ENCODE measurements at places on chromosomes 4 and X.

GRCh38 chr4:38820329-38821061 lies 15.9 kb upstream of the TLR1 start:
- DNase-seq: no peak

DNA sequence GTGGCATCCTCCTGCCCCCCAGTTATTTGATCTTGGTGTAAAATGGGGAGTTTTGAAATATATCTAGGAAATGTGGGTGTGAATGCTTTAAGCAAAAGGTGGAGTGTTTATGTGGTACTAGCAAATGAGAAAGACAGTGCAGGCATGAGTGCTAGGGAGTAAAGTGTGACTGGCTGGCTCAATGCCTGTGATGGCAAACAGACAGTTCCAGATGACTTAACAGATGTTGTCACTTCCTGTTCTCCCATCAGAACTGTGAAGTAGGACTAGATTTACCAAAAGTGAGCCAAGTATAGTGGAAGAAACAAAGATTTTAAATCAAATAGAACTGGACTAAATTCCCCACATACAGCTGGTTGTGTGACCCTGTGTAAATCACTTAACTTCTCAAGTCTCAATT lies 8.4 kb upstream of the AMOT start:
- no peak for DNase-seq

DNA sequence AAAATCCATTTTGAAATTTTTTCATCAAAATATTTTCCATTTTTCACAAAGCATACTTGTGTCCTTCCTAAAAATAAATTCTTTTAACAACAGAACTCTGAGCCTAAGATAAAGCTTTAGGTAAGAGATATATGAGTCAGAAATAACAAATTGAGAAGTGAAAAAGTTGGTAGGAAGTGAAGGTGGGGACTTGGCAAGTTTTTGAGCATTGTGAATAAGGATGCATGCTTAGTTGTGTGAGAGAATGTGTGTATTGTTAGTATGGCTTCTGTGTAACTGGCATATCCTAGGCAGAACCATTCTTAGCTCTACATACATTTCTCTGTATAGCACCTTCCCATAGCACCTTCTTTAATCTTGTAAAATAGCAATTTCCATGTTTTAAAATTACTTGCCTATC lies 6.8 kb downstream of the ASB5 start:
- DNase-seq: no peak

DNA sequence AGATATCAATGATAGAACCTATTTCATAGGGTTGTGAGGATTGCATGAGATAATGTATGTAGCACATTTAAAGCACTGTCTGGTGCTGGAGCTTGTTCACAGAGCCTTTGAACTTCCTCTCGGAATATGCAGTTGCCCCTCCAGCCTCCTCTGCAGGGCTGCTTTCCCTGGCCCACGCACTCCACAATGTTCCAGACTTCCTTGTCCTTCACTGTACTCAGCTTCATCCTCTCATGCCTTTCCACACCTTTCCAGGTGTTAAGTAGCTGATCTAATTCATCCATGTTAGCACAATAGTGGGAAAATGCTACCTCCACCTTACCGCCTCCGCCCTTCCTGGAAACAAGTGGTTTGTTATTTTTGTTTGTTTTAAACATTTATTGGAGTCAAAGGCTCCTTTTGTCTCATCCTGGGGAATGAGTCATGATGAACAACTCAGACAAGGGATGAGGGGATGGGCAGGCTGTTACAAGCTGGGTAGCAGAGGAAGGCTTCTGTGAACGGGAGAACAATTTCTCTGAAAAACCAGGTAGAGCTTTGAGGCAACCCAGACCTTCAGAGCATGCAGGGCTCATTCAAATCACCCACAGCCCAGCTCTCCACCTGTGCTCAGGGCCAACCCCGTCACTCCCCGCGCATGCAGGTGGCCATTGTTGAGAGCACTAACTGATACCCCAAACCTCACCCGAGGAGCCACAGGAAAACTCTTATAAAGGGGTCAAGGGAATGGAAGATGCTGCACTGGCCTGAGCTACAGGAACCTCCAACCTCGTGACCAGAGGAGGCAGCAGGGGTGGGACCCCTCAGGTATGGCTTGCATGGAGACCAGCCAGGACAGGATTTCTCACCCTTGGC lies 84.9 kb upstream of the TBL1X start:
- no peak for DNase-seq

GRCh38 chr4:2817137-2817536 lies 24.3 kb downstream of the SH3BP2 start:
- no peak for DNase-seq

- no peak for DNase-seq
These were observed 84.5 kb upstream of the ATXN3L start for GRCh38 chrX:13404364-13404763.

- DNase-seq: no peak
These were observed 9.5 kb downstream of the DOK7 start for GRCh38 chr4:3472411-3473141.

DNA sequence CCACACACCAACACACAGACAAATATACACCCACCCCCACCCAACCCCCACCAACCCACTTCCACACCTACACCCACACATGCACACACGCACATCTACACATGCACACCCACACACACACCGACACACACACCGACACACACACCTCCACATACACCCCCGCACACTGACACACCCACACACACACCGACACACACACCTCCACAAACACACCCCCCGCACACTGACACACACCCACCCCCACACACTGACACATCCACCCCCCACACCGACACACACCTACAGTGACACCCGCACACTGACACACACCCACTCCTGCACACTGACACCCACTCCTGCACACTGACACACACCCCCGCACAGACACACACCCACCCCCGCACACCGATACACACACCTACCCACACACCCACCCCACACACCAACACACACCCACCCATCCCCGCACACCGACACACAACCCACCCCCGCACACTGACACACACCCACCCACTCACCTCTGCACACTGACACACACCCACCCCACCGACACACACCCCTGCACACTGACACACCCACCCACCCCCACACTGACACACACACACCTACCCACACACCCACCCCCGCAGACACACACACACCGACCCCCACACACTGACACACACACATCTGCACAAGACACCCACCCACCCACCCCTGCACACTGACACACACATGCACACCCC lies 31.1 kb downstream of the FGFRL1 start:
- DNase-seq: no peak

- DNase-seq: no peak
These were observed 358.8 kb downstream of the MID1IP1 start for GRCh38 chrX:39159921-39160507.

DNA sequence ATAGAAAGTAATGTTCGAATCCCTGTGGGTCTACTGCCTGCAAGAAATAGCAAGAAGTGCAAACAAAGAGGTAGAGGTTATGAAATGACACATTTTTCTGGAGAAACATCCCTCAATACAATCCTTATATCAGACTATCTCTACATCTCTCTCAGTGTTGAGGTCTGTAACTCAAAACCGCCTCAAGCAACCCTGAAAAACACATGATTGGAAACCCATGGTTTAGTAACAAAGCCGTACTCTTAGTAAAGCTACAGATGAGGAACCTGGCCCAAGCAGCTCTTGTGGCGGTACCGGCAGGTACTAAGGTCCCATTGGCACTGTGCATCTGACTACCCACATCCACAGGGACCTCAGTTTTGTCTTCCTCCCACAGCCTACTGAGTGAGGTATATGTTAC lies 53.9 kb downstream of the IRF2 start:
- no peak for DNase-seq

GRCh38 chr4:154304679-154305078 lies 186.9 kb downstream of the DCHS2 start:
- no peak for DNase-seq
